Glomerular endothelial cell (primary cell): ENCODE measurements at places on chromosomes 12 and 14. TPM values are rescaled to one million over a fixed set of nuclear protein-coding genes. Genes with fewer than 3 reads are reported as not detected.

GRCh38 chr12:9372202-9372601 is 164.0 kb upstream of the PZP start:
- no peak for DNase-seq

STXBP6 gene
- total RNA-seq = 0.06 and 1.3 TPM in 2 replicates

DNA sequence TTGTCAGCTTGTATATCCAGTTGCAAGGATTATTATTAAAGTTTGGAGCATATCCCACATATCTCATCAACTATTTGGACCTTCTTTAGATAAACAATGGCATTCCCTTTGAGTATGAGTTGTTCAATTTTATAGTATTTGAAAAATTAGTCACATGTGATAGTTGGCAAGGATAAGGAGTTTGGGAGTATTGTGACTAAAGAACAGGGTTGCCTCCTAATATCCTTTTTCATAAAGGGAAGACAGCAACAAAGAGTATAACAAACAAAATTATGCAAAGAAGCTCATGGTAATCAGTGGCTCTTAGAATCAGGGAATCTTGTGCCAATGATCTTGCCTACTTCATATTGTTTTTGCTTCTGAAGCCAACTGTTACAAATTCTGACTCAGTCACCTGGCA is 31.2 kb upstream of the KCNH5 start:
- DNase-seq = no peak

DNA sequence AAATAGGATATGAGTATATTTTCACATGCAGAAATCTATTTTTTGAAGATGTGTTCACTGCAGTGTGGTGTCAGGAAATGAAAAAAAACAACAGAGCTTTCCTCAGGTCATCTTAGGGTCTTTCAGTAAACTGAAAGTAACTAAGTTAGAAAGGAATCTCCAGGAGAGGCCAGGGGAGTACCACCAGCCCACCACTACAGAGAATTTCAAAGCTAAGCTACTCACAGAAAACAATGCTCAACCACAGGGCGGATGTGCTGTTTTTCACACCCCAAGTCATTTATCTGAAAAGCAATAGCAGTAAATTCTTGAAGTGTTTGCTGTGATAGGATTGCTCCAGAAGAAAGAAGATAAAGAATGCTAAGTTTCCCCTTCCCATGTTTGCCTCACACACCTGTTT is 79.0 kb downstream of the IFNG start:
- no peak for DNase-seq

NFE2 gene
- total RNA-seq = not detected in 2 replicates

- DNase-seq = no peak
Observed at GRCh38 chr12:66241061-66242043, 52.3 kb downstream of the IRAK3 start.

CD163L1 gene
- total RNA-seq = 1.8 and 3.3 TPM in 2 replicates

DNA sequence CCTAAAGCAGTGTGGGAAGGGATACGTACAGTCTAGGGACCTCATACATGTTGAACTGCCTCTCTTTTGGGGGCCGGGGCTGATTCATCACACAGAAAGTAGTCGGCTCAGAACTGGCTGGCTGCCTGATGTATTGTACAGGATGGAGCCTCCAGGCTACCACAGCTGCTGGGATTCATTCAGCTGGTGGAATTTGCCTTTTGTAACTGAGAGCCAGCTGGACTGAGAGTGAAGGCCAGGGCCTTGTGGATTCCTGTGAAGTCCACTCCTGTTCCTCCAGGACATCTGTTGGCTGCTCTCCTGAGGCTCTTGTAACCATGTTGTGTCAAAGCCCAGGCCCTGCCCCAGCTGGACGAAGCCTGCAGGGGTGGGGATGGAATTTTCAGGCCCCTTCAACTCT is 116.3 kb upstream of the PRICKLE1 start:
- DNase-seq = no peak

DNA sequence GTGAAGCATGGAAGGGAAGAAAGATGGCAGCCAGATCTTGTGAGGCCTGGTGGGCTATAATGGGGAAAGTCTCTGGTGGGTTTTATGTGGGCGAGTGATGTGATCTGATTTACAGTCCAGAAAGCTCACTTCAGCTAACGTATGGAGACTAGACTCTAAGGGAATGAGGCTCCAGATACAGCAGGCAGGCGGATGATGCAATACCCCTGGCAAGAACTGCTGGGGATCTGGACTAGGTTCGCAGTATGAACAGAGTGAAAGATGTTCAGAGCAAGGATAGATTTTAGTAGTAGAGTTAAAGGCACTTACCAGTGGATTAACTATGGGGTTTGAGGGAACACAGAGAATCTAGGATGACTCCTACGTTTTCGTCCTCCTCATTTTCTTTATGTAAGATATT is 253.1 kb downstream of the ANO2 start:
- DNase-seq = no peak

GRCh38 chr12:106883426-106883825 is 72.3 kb upstream of the TMEM263 start:
- no peak for DNase-seq

DNA sequence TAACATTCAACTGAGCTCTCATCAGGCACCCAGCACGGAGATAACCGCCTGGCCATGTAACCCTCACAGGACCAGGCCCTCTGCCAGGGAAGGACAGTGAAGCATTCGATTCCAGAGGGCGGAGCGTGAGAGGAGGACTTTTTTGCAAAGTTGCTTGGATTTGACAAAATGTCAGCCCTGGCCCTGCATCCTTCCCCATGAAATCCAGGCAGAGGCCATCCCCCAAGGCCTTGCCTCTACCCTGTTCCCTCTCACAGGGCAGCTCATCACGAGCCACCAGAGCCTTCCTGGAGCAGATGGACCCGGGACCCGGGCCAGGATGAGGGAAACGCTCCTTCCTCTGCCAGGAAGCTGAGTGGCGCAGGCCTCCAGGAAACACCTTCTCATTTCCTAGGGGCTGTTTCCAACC is 17.0 kb downstream of the CAMKK2 start:
- no peak for DNase-seq

PRKAG1 gene
- 48.6 and 56.5 TPM in 2 replicates for total RNA-seq

- DNase-seq = no peak
Observed at GRCh38 chr14:89419973-89420482, 3.0 kb upstream of the FOXN3 start.

DNA sequence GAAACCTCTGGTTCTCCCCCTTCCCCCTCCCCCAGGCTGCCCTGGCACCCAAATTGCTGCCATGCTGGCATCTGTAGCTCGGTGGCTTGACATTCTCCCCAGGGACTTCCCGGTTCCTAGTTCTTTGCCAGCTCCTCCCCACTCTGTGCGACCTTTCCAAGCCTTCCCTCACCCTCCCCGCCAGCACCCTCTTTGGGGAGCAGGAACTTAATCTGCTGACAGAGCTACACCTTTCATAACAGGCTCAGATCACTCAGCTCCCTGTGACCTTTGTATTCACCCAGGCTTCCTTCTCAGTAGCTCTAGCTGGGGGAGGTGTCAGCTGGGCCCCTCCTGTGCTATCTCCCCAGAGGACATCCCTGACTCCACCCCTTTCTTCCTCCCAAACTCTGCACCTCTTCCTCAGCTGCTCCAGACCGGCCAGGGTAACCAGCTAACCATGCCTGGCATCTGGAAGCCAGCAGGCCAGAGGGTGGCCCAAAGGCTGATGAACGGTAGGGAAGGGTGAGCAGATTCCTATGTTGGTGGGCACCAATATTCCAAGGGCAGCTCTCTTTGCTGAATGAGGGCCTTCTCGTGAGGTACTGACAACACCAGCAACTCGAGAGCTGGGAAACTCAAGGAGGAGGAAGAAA is 1.8 kb upstream of the COX14 start:
- DNase-seq = no peak

GRCh38 chr12:77328326-77328725 is 263.0 kb upstream of the E2F7 start:
- DNase-seq = no peak

- no peak for DNase-seq
Observed at GRCh38 chr14:99468081-99468480, 12.6 kb downstream of the SETD3 start.

CHD8 gene
- total RNA-seq = 49.8 and 69.1 TPM in 2 replicates

IRAK4 gene
- total RNA-seq = 12.3 and 16.4 TPM in 2 replicates

- DNase-seq = no peak
Observed at GRCh38 chr12:75812271-75813018, 219.1 kb downstream of the PHLDA1 start.

DNA sequence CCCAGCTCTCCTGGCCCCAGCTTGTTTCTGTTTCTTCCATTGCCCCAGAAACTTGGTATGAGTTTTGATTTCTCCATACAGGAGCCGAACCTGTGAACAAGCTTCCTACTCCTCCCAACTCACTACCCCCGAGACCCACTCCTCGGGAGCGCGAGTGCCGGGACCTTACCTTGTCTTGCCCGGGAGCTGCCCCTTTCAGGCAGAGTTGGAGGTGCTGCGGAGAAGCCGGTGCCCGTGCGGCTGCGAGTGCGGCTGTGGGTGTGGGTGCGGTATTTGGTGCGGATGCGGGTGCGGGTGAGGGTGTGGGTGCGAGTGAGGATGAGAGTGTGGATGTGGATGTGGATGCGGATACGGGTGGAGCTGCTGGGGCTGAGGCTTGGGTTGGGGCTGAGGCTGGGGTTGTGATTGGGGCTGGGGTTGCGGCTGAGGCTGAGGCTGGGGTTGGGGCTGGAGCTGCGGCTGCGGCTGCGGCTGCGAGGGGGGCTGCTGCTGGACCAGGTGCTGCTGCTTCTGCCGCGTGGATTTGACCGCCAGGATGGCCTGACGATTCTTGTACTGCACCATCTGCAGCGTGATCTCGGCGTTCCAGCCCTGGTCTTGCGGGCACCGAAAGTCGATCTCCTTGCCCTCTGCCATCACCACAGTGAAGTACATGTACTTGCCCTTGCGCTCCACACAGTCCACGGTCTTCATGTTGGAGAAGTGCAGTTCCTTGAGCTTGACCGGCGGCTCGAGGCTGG is 1.1 kb downstream of the PHLDA1 start:
- DNase-seq = no peak

KRT2 gene
- not detected in 2 replicates for total RNA-seq

JPH4 gene
- 0.53 TPM in 1 of 2 replicates, not detected in the other for total RNA-seq

DNA sequence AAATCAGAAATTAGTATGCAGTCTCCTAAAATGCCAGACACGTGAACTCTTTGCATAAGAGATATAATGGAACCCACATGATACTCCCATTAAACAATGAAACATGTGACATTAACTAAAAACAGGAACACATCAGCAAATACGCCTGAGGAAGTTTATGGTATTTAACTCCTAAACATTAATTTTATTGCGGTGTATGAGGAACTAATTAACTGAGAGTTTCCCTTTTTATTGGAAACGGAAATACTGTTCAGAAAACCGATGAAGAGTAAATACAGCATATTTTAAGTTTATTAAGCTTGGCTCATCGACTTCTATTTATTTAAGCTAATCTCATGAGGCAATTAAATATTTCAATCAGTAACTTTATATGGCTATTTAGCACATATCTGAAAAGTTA is 290.3 kb downstream of the SOX5 start:
- no peak for DNase-seq

- no peak for DNase-seq
Observed at GRCh38 chr14:102565331-102565887, 27.0 kb upstream of the RCOR1 start.

GRCh38 chr12:49515266-49515665 is 23.6 kb upstream of the KCNH3 start:
- DNase-seq = no peak

TAC3 gene
- not detected in 2 replicates for total RNA-seq

PPM1H gene
- total RNA-seq = 4.1 and 7.2 TPM in 2 replicates

P2RX2 gene
- not detected in 2 replicates for total RNA-seq

- DNase-seq = no peak
Observed at GRCh38 chr12:12452326-12452902, 95.5 kb downstream of the BORCS5 start.

GRCh38 chr12:114656906-114657596 is 26.9 kb downstream of the TBX3 start:
- no peak for DNase-seq

- DNase-seq = no peak
Observed at GRCh38 chr14:95043732-95044462, 113.4 kb downstream of the DICER1 start.

- no peak for DNase-seq
Observed at GRCh38 chr12:68939505-68939904, 6.5 kb upstream of the CPM start.

DNA sequence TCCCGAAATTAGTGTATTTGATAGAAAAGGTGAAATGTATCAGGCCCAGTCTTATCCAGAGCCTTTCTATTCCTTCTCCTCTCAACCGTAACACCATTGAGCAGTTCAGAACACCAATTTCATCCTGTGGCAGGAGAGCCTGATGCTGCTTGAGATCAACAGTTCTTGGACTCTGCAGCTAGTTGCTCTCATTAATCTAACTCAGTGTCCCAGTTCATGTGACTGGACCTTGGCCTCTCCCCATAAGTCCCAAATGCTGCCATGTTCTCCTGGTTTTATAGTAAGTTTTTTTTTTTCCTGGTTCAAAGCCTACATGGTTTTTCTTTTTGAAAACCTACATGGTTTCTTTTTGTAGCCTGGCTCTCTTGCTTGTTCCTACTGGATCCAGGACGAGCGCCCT is 293.9 kb downstream of the ITPR2 start:
- no peak for DNase-seq

DNA sequence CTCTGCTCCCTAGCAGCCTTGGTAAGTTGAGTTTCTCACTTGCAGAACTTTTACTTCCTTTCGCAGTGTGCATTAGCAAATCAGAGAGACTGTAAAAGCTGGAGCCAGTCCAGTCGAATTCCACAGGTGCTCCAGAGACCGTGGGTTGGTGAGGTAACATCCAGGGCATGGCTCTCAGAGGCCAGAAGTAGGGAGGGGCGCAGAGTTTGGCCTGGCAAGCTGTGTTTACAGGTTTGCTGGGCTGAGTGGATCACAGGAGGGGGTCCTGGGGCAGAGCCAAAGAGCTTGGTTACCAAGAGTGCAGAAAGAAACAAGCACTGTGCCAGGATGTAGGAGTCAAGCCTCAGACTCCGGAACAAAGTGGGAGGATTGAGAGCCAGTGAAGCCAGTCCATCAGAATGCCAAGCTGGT is 10.2 kb upstream of the BHLHE41 start:
- DNase-seq = no peak

- no peak for DNase-seq
Observed at GRCh38 chr12:88063375-88063774, 34.2 kb upstream of the C12orf50 start.

DNA sequence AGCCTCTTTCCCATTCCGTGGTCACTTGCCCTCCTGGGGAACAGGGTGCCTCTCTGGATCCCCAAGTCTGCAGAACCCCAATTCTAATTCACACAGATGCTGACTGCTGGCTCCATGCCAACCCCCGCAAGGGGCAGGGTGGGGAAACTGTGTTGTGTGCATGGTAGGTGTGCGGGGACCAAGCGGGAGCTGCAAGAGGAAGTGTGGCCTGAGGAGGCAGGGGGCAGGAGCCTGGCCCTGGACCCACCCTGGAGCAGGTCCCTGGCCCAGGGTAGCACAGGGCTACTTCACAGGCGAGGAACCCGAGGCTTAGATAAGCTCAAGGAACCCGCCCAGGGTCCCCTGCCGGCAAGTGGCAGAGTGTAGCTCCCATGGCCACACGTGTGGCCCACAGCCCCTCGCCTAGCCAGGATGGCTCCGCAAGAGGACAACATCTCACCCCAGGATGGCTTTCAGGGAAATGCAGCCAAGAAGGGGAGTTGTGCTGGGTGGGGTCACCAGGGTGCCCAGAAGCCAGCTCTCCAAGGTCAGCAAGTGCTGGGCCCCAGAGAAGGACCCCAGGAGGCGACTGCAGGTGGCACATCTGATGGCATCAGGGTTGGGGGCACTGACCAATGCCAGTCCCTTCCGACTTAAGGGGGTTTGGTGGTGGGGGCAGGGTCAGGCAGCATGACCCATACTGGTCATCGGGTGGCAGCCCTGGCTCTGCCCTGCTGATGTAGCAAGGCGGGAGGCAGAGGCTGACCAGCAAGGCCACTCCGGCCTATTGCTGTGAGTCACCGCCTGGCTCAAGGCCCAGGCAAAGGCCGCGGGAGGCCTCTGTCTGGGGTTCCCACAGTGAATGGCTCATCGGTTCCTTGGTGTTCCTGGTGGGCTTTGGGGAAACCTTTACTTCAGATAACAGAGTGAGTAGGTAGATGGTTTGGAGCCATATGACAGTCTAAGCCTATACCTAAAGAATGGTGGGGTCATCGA is 37.3 kb upstream of the EML1 start:
- no peak for DNase-seq
